ENCODE measurements at places on chromosomes 13 and 19.

DNA sequence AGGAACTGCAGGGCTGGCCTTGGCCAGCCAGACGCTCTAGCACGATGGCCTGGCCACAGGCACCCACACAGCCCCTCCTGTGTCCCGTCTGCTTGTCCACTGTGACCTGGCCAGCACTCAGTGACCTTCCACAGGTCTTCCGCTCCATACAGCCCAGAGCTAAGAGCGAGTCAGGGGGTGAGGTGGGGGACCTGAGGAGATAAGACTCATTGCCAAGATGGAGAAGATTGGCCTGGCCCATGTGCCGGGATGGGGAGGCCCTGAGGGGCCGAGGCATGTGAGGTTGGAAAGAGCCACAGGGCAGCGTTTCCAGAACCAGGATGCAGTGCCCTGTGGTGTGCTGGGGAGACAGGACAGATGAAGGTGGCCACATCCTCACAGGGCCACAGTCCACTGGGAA, 10.2 kb upstream of the SLC7A9 start:
- DNase-seq = peak; percentile 0

GRCh38 chr19:8487137-8487851, 15.1 kb downstream of the PRAM1 start:
- no peak for DNase-seq

- DNase-seq = no peak
Observed at GRCh38 chr13:65803530-65804392, 1426.4 kb downstream of the PCDH9 start.

GRCh38 chr19:19010551-19010950, 22.8 kb downstream of the SUGP2 start:
- DNase-seq = no peak

- DNase-seq = peak; percentile 97
Observed at GRCh38 chr19:50415661-50416033, 3.1 kb upstream of the SPIB start.

GRCh38 chr13:50589651-50590054, 253.8 kb downstream of the DLEU7 start:
- DNase-seq = no peak

GRCh38 chr19:18513868-18514267, 8.0 kb downstream of the ELL start:
- DNase-seq = no peak

GRCh38 chr13:80339912-80340650, 845 bp downstream of the SPRY2 start:
- peak; percentile 53 for DNase-seq

DNA sequence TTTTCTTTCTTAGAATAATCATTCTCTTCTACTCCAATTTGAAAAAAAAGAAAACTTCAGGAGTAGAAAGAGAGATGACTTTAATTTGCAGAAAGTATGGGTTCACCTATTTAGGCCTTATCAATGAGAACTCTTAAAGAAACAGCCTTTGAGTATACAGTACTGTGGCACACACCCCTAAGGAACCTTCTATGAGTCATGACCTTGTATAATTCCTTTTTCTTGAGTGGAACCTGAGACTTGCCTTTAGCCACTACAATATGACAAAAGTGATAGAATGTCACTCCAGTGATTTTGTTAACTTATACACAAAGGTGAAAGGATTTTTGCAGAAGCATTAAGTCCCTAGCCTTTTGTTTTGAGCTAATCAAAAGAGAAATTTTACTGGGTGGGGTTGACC, 58.7 kb downstream of the ITGBL1 start:
- no peak for DNase-seq

- DNase-seq = no peak
Observed at GRCh38 chr13:56736966-56737365, 403.8 kb upstream of the PRR20A start.

GRCh38 chr19:10419646-10420443, 493 bp upstream of the PDE4A start:
- peak; percentile 84 for DNase-seq

DNA sequence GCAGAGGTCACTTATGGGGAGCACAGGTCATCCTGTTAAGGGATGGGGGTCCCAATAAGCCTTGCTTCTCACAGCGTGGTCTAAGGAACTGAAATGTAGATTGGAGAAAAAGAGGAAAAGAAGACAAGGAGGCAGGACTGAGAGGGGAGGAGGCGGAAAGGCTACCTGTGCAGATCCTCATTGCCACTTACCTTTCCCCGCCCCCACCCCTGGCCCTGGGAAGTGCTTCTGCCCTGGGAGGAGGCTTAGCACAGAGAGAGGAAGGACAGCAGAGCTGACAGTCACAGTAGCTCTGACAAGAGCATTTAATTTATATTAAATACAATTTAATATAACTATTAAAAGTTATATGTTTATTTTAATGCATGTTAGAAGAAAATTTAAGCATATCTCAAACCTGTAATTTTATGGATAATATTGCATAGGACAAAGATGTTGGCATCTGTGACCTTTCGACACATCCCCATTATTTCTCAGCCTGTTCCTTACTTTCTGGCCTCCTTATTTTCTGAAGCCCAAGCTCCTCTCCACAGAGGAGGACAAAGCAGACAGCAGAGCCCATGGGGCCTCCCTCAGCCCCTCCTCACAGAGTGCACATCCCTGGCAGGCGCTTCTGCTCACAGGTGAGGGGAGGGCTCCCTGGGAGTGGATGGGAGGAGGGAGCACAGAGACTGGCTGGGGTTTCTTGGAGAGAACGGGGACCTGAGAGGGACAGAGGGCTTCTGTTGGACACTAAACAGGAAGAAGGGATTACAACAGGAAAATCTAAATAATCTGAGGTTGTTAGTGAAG, 23.4 kb downstream of the CEACAM21 start:
- no peak for DNase-seq

GRCh38 chr19:42816894-42817293, 51.4 kb upstream of the PSG8 start:
- DNase-seq = no peak

All from GM20000 (cell line).